ENCODE measurements at places on chromosomes 1 and 21.

DNA sequence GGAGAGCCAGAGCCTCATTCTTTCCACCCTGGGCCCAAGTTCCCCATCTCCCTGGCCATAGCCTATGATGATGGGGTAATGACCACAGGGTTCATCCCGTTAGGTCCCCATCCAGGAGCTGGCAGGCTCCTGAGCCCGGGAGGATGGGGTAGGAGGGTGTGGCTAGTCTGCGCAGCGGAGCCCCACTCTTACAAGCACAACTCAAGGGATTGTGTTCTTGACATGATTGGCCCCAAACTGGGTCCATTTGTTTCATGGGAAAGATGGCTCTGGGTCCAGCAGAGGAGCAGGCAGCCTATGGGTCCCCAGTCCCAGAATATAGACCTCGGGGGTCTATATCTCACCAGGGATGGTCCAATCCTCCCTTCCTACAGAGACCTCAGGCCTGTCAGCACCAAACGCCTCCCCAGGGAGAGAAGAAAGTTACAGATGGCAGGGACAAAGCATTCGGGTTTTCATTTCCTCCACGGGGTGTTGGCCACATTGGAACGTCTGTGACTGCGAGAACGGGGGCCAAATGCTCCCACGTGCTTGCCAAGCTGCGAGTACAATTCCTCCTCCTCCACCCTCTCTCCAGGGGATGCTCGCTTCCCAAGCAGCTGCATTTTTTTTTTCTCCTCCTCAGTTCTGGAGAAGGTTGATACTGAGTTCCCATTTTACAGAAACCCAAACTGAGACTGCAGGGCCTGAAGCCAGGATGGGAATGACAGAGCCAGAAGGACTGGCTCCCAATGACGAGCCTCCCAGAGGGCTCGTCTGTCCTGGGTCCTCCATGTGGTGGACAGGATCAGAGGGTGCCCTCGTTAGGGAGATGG, 71.0 kb downstream of the DHRS3 start:
- DNase-seq = no peak

DNA sequence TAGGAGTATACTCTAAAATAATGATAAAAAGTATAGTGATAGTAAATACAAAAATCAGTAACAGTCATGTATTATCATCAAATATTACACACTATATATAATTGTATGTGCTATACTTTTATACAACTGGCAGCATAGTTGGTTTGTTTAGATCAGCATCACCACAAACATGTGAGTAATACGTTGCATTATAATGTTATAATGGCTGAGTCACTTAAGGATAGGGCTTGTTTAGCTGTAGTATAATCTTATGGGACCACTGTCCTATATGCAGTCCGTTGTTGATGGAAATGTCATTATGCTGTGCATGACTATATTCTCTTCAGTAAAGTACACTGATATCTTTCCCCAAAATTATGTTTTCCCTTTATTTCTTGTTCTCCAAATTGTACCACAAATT, 92.8 kb downstream of the LYPLAL1 start:
- no peak for DNase-seq

- DNase-seq = no peak
Observed at GRCh38 chr1:77424236-77424635, 142.4 kb downstream of the AK5 start.

GRCh38 chr1:107140703-107141490, at the start of gene NTNG1:
Gene NTNG1, plus strand, starts transcription at chr1:107141039.
- DNase-seq = peak; percentile 29

DNA sequence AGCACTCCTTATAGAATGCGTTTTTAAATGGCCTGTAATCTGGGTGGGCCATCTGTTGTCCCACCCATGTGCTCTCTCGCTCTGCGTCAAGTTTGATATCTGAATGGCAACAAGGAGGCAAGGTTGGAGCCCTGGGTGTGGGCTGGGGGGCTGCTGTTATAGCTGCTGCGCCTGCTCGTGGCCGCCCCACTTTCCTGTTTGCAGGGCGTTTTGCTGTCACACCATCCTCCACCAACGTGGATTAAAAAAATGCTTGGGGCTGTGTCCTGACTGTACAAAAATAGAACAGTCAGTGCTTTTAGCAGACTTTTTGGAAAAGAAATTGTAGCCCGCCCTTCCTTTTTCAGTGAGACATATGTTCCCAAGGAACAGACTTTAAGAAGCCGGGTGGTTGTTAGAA, 25.4 kb downstream of the UMODL1 start:
- DNase-seq = no peak

DNA sequence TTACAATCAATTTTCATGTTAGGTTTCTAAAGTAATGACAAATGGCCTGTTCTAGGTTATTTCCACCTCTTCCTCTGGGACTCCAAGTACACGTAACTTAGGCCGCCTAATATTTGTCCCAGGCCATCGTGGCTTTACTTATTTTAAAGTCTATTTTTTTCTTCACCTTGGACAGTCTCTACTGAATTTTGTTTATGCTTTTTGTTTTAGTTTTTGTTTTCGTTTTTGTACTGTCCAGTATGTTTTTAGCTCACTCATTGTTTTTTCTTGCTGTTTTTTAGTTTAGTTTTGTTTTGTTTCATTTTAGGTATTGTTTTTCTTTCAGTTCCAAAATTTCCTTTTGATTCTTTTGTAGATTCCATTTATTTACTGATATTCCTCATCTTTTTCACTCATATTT, 187.7 kb upstream of the RNPC3 start:
- DNase-seq = no peak

GRCh38 chr1:37905727-37906126, 41.1 kb downstream of the INPP5B start:
- DNase-seq = no peak

GRCh38 chr1:21314743-21315396, 24.6 kb upstream of the ECE1 start:
- no peak for DNase-seq

DNA sequence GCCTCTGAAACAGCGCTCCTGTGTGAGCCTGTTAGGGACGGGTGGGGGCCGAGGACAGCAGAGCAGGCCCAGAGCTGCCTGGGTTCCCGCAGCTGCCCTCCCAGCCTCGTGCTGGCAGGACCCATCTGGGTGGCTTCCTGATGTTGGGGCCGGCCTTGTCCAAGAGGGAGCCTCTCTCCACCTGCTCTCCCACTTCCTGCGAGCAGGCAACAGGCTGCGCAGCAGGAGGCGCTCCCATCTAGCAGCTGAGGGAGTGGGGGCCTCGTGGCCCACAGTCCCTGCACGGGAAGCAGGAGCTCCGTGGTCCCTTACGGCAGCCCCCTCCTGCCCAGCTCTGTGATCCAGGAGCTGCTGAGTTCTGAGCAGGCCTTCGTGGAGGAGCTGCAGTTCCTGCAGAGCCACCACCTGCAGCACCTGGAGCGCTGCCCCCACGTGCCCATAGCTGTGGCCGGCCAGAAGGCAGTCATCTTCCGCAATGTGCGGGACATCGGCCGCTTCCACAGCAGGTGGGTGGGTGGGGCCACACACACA, 68.0 kb downstream of the TRIM11 start:
- DNase-seq = no peak

GRCh38 chr1:45348609-45348965, 8.3 kb upstream of the MUTYH start:
- no peak for DNase-seq

DNA sequence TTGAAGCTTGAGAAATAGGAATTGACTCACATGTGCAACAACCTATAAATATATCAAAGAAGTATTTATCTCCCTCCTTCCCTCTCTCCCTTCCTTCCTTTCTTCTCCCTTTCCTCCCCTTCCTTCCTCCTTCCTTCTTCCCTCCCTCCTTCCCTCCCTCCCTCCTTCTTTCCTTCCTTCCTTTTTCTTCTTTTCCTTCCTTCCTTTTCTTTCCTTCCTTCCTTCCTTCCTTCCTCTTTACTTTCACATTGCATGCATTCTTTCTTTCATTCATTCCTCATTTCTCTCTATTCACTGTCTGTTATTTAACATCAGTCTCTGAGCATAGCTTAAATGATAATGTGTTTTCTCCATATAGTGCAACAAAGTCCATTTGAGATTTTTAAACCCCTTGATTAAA, 214.2 kb downstream of the CHRM3 start:
- DNase-seq = no peak

- no peak for DNase-seq
Observed at GRCh38 chr1:16521288-16521583, 7.2 kb upstream of the RNU1-1 start.

DNA sequence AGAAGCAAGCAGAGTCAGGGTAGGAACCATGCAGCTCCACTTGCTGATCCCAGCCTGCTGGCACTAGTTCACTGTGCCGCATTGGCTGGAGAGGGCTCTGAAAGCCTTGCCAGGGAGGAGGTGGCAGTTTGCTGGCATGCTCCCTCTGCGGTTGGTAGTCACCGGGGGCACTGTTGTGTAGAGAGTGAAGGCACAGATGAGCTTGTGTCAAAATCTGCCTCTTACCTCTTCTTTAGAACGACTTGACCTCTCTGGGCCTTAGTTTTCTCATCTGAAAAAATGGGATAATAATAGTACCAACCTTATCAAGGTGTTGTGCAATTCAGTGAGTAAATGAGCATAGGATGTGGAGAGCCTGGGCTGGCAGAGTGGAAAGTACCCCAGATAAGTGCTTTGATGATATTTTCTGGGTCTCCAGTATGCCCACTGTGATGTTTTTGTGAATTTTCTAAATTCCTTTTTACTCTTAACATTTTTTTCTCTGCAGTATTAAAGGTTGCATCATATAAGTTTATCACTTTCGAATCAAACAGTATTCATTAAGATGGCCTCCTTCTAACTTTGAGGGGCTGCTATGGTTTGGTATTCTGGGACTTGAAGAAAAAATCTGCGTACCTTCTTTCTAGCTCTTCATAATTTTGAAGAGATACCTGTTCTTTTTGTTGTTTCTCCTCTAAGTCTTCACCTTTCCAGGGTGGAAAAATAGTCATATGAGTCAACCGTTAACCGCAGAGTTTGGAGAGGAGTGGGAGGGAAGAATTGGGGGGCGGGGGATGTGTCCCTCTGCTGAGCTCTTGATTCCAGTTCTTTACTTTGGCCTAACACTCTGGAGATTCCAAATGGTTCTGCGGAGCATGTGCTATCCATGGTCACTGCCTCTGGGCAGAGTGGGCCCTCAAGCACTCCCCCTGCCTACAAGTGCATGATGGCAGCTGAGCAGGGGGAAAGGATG, 26.8 kb downstream of the SZRD1 start:
- no peak for DNase-seq

DNA sequence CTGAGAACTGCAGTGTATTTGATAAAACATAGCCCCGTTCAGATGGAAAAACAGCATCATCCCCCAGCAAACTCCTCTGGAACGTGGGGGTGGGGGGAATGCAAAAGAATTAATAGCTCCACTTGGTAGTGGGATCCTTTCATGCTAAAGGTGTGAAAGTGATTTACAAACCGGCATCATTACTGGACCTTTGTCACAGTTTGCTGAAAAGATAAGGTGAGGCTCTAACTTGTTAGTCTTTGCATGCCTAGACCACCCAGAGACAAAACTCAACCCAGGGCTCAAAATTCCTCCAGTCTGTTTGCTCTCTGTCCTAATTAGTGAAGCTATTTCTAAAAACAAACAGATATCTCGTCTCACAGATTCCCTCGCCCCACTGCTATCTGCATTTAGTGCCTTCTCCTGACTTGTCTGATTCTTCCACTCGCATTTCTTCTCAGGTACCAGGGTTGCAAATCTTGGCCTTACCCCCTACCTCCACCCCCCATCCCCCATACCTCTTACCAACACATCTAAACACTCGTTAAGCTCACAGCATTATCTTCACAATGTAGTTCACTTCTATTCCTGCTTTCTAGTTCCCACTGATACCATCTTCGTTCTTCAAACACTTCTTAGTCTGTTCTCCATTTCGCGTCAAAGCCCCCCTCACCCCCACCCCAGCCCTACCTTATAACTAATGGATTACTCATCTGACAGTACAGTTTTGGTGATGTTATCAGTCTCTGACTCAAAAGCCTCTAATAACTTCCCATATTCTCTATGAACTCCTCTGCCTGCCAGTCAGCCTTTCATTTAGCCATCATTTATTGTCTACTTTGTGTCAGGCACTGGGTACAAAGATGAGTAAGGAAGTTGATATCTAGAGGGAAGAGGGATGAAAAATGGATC, 11.8 kb downstream of the IER5 start:
- no peak for DNase-seq

- DNase-seq = no peak
Observed at GRCh38 chr1:218600968-218601367, 255.8 kb downstream of the TGFB2 start.

GRCh38 chr1:226882187-226882586, 11.8 kb downstream of the PSEN2 start:
- DNase-seq = no peak

GRCh38 chr1:234244482-234244881, 128.8 kb upstream of the COA6 start:
- no peak for DNase-seq

DNA sequence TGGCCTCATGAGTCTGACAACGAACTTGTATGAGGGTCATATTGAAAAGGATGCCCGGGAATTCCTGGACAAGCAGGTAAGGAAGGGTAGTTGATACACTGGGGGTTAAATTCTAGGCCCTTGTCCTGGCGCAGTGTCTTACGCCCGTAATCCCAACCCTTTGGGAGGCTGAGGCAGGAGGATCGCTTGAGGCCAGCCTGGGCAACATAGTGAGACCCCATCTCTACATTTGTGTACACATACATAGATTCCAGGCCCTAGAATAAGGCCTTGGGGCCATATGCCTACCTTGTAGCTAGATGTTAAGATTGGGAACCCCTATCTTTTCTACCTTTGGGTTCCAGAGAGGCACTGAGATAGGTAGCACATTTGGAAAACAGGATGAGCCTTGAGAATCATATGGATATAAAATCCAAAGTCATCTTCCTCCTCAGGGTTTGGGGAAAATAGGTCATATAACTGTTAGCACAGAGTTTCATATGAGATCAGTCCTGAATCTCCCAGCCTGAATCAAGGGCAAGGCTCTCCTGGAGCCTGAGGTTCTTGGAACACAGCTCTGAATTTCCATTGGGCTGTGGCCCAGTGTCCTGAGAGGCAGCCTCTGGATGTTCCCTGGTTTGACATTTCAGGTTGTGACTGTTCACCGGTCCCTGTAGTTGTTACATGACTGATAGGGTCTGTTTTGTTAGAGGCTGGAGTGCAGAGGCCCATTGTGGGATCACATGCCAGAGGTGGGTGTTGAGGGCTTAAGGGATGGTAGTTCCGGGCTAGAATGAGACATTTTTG, 104.4 kb downstream of the PIK3R3 start:
- no peak for DNase-seq

DNA sequence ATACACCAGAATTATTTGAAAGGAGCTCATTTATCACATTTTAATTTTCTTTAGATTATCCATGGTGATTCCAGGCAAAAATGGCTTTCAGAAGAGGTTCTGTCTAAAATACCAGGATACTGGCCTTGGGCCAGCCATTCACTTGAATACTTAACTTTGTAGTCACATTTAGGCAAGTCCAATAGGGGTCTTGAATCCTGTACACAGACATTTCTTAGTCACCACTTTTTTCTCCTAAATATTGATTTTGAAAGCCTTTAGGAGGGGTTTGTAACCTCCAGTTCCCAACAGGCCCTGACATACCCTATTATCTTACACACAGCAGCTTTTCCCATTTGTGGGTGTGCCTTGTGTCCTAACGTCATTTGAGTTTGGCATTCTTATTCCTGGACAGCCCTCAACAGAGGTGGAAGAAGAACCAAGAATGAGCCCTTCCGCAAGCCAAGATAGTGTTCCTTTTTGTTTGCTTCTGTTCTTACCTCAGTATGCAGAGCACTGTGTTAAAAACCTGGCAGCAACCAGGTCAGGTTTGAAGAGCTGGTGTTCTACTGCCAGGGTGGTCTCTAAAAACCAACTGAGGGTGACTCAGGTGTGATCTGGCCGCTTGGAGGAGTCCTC, 19.5 kb downstream of the MAP3K7CL start:
- DNase-seq = peak; percentile 16

Measured in AG08396 (cell line).